Fibroblast of villous mesenchyme (primary cell): ENCODE measurements at places on chromosomes 5 and 9. TPM values are rescaled to one million over a fixed set of nuclear protein-coding genes. Genes with fewer than 3 reads are reported as not detected.

- DNase-seq: no peak
Measured at GRCh38 chr9:91603932-91604331, 180.3 kb upstream of the NFIL3 start.

DNA sequence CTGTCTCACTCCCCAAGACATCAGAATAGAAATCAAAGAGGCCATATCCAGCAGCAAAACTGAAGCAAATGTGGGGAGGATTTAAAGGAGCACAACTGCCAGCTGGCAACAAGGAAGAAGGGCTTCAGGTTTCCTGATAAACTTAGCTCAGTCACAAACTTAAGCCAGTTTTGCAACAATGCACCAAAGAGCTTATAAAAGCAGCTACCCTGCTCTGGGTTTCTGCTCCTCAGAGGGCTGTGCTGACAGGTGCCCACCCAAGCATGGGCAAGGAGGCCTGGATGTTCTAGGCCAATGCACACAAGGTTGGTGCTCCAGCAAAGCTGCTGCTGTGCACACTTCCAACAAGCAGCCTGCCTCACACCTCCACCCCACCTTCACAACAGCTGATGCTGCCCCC is 132.9 kb downstream of the SIL1 start:
- peak; percentile 16 for DNase-seq

DNA sequence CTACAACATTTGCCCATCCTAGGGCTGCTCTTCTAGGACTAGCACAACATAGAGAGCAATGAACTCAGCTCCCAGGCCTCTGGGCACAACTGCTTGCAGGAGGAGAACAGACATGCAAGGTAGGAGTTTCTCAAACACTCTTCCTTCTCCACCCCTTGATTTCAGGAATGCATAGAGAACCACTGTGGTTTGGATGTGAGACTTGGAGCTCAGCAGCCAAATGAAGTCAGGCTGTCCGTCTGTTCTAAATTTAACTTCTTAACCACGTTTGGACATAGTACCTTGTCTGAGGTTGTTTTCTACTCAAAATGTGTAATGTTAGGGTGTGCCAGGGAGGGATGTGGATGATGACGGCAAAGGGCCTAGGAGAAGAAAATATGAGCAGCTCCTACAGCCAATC is 515.1 kb upstream of the TNC start:
- no peak for DNase-seq

GRCh38 chr9:121551985-121552753 is 52.5 kb upstream of the GGTA1 start:
- DNase-seq: no peak

DNA sequence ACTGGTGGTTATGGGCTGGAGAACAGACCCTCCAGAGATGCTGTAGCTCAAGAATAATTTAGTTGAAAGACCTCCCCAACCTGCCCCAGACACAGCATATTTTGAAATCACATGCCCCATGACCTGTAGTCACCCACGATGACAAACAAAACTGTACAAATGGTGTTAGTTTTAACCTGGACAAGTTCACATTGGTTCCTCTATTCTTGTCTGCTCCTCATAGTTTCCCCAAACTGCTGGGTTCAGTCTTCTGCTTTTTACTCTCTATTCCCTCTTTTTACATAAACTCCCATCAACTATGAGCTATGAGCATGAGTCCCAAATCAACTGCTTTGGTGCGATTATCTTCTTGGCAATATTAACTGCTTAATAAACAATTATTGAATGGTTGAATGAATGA is 365.3 kb upstream of the CLINT1 start:
- DNase-seq: no peak

DNA sequence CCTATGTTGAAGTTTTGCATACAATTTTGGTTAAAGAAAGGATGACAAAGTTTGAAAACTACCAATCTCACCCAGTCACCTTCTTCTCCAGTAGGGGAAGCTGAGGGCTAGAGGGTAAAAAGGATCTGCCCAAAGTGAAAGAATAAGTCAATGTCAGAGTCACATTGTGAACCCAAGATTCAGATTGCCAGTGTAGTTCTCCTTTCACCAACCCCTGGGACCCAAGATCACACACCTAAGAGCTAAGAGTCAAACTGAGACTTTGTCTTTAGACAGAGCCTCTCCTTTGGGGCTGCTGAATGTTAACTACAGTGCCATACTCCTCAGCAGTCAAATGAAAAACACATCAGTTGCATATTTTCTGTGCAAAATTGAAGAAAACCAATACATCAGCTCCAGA is 210.6 kb downstream of the ATP10B start:
- DNase-seq: no peak

DNA sequence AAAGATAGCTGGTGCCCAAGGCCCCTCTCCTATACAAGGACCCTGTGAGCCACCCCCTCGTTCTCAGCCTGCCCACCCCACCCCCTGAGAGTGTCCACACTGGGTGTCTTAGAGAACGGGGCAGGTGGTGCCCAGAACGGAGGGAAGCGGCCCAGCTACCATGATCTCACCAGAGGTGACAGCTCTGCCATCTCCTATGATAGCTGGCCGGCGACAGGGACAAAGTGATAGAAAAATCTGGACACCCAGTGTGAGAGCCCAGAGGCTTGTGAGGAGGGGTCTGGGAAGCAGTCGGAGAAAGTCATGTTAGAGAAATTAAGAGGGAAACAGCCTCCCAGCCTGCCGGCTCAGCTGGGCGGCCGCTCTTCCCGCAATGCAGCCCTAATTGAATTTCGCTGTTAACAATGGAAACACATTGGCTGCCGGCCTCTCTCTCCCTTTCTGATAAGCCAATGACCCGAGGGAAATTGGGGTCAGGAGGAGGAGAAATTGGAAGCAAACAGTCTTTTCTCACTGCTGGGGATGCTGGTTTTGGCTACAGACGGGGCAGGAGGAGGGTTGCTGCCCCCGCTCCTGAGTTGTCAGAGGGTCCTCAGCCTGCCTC is 32.3 kb downstream of the HK3 start:
- DNase-seq: no peak

DNA sequence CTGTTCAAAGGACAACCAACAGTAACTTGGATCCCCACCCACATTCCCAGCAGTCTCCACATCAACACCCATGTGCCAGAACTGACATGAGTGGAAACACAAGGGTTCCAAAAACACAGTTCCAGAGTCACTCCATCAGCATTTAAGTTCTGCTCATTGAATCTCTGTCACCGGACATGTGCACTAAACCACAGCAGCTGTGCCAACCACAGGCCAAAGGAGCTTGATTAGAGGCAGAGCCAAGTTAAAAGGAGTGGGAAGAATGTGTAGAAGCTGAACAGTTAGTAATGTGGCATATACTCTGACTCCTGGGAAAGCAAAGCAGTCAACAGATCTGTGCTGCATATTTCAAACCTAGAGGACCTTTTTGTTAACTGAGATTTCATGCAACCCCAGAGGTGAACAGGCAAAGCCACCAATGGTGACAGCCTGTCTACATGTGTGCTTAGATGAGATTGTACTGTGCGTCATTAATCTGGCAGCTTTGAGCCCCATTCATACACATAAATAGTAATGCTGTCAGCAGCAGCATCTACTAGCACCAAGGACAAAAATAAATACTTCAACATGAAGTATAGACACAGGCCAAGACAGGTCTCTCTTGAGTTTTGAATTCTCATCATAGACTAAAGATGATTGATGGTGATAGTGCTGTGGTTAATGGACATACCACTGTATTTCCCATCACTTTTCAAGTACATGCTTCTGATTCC is 16.4 kb upstream of the FST start:
- DNase-seq: no peak

GRCh38 chr9:132579427-132579798 is 3.0 kb upstream of the BARHL1 start:
- no peak for DNase-seq

GRCh38 chr9:114909661-114910060 is 20.7 kb downstream of the TNFSF8 start:
- DNase-seq: no peak

- no peak for DNase-seq
Measured at GRCh38 chr5:133928587-133929393, 39.6 kb downstream of the C5orf15 start.

GRCh38 chr9:2107906-2108451 is 92.8 kb downstream of the SMARCA2 start:
- DNase-seq: no peak

DNA sequence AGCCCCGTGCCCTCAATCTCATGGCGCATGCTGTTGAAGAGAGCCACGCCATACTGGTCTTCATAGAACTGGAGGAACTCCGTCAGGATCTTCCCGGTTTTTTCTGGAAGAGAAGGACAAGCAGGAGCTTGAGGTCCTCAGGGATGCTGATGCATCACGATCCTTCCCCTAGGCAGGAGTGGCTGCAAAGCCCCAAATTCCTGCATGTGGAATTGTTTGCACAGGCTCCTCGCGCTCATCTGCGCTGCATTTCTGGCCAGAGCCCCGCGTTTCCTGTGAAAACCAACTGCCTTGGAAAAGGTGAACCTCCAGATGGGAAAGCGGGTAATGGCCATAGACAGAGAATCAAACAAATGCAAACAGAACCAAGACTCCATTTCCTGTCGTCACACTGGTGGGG is 80.4 kb downstream of the LRSAM1 start:
- no peak for DNase-seq

DNA sequence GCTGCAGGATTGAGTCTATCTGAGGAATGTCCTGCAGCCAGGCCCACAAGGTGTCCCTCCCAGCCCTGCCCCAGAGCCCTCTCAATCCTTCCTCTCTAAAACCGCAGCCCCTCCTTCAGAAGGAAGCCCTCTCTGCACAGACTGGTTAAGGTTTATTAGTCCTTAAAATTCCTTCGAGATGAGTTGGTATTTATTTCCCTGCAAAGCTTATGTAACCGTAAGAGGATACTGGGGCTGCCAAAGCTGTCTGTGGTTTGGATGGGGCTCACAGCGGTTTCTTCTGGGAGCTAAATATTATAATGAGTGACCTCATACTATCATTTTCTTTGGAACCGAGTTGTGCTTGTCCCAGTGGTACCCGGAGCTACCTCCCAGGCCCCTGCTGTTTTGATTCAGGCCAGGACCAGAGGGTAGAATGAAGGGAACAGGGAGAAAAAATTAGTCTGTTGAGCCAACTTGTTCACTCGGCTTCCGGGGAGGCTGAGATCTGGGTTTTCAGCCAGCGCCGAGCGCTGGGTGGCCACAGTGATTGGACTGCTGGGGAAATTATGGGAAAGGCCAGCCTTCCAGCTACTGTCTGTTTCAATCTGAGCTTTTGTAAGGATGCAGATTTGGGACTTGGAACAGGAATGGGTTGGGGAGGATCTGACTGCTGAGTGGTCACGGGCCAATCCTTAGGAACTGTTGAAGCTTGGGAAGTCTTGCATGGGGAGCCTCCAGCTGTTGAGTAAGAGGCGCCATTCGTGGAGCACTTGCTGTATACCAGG is 107.5 kb downstream of the NDFIP1 start:
- DNase-seq: peak; percentile 98

DNA sequence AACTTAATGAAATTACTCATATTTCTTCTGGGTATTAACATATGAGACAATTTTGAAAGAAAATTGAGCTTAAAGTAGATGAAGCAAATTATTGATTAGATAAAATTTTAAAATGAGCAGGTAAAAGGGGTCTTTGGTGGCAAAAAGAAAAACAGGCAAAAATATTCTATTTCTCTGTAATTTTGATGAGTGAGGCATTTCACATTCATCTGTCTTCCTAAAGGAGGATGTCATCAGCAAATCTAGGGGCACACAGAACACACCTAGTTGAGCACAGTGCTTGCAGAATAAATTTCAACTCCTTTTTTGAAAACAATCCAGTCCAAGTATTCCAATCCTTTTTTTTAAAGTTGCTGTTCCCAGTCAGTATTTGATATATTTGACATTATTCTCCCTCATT is 16.2 kb downstream of the ZNF189 start:
- no peak for DNase-seq

- DNase-seq: no peak
Measured at GRCh38 chr9:96108691-96109380, 193.1 kb downstream of the HSD17B3 start.

GRCh38 chr5:175823731-175824525 is 47.5 kb upstream of the CPLX2 start:
- no peak for DNase-seq

DNA sequence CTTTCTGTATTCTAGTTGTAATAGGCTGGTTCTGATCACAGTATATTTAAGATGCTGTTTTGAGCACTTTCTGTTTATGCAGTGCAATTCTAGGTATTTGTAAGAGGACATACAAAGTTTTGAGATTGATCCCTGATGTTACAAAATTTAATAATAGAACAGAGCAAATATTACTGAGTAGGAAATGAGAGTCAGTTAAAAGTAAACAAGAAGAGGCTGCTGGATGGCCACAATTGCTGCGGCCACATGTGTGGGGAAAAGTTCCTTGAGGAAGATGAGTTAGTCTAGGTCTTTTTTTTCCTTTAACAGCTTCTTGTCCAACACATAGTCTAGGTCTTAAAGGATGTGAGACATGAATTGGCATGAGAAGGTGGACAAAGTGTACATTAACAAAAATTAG is 11.3 kb downstream of the EHMT1 start:
- DNase-seq: peak; percentile 20

DNA sequence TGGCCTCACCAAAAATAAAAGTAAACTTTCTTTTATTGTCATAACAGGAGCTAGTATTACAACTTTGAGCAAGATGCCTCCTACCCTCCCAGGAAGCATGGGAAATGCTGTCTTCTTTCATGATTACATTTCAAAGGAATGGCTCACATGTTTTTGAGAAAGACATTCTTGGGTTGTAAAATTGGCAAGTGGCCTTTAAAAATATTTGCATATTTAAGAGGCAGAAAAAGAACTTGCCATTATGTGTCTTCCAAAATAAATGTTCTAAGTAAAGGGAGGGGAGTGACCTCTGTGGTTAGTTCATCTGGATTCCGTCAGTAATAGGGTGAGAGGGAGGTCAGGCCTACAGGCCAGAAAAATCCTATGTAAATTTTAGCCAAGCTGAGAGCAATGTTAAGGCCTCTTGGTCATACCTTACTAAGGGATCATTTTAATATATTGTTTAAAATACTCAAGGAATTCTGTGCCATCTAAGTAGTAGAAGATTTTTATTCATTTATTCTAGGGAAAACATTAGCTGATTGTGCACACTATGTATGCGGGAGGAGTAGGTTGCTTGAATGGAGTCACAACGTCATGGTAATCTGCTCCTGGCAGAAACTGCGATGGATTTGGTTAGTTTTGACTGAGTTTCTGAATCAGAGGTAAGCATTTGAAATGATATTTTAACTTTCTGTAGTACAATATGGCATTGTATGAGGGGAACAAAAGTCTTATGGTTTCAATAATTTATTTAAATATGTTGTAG is 1485.7 kb upstream of the CDH9 start:
- peak; percentile 77 for DNase-seq

DNA sequence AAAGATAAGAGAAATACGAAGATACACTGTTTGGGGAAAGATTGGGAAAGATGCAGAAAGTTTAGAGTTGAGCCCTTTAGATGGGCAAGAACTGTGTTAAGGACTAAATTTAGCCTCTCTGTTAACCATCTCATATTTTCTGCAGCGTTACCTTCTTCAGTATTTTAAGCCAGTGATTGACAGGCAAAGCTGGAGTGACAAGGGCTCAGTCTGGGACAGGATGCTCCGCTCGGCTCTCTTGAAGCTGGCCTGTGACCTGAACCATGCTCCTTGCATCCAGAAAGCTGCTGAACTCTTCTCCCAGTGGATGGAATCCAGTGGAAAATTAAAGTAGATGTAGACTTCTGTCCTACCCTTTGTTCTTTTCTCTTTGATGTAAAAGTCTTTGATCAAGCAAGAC is 26.4 kb upstream of the LNPEP start:
- no peak for DNase-seq

- no peak for DNase-seq
Measured at GRCh38 chr5:87499478-87500410, 87.0 kb upstream of the CCNH start.

The GFI1B gene
- total RNA-seq: under 0.01 and 0.32 TPM in 2 replicates

The EPB41L4B gene
- under 0.01 and 0.32 TPM in 2 replicates for total RNA-seq

The PRR7 gene
- 4.5 and 4.7 TPM in 2 replicates for total RNA-seq

The SH3TC2 gene
- 3.9 and 13.4 TPM in 2 replicates for total RNA-seq

The RORB gene
- total RNA-seq: 0.64 and 5.6 TPM in 2 replicates

The WNT8A gene
- total RNA-seq: not detected in 2 replicates
